ENCODE measurements at places on chromosomes 5 and 9.

DNA sequence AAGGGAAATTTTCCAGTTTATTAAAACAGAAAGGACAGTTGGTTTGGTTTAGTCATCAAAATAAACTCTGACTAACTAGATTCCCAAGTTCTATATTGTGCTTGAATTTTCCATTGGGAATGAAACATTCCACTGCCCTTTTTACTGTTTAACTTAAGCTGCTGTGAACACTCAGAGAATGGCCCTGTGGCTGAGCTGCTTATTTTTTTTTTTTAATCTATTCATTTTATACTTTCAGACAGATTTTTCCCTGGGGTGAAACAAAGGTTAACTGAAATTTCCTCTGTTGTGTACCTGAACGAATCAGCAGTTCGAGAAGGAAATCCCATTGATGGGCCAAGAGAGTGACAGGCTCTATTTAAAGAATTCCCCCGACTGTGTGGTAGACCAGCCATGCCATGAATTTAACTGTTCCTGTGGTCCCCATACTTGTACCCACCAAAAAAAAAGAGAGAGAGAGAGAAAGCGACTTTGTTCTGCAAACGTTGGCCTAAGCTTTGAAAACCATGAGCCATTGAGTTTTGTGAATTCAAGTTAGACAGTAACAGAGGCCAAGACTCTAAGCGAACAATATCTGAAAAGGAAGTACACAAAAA is 138.7 kb upstream of the GRHPR start:
- DNase-seq: no peak

- DNase-seq: no peak
These were observed 34.0 kb upstream of the ZNF618 start for GRCh38 chr9:113842086-113842485.

DNA sequence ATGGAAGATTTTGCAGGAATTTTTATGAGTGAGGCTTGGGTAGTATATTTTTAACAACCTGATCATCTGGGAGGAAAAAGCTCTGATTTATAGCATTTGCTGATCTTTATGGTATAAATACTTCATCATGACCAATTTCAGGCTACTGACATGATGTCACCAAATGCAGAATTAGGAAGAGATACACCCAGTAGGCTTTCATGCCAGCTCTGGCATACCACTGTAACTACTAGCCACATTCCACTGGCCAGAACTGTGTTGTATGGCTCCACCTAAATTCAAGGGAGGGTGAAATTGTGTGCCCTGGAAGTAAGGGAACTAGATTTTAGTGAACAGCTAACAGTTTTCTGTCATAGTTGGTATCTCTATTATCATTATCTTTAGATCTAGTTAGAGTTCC is 17.6 kb downstream of the AP3S1 start:
- no peak for DNase-seq

DNA sequence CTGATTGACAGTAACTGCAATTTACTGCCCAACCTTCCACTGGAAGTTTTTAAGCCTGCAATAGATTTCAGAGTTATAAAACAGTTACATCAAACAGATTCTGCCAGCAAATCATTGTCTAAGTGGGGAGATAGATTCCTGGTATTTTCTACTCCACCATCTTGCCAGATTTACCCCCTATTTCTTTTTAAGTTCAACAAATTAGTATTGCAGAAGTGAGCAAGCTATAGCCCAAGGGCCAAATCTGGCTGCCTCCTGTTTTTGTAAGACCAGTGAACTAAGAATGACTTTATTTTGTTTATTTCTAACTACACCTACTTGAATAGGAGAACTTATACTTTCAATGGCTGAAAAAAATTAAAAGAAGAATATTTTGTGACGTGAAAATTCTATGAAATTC is 8.8 kb upstream of the TMEM171 start:
- DNase-seq: no peak

DNA sequence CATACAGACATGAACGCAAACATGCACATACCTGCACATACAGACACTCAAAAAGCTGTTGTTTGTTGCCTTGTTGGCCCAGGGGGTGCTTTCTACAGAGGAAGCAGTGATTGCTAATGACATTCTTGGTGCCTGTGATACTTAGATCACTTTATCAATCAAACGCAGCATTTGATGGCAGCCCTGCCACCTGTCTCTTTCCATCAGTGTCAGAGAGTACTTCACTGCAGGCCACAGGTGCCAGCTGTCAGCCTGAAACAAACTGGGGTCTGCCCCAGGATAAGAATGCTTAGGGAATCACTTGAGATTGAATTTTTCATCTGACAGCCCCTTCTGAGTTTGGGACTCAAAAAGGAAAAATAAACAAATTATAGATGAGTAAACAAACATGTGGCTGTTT is 388.9 kb upstream of the SGCD start:
- DNase-seq: no peak

GRCh38 chr5:72464071-72464470 is 43.1 kb downstream of the ZNF366 start:
- DNase-seq: no peak

GRCh38 chr9:75086541-75087288 is 1.2 kb downstream of the NMRK1 start:
- no peak for DNase-seq
